ENCODE measurements at places on chromosomes 7 and 10.

GRCh38 chr10:1121271-1121970 lies 65.2 kb downstream of the WDR37 start:
- no peak for DNase-seq

- no peak for DNase-seq
These were observed 7.3 kb downstream of the RNF216 start for GRCh38 chr7:5774136-5774535.

- no peak for DNase-seq
These were observed 232.1 kb upstream of the PCLO start for GRCh38 chr7:83394776-83395175.

- DNase-seq, result no peak
These were observed 159.8 kb downstream of the MAGI2 start for GRCh38 chr7:79293655-79294142.

GRCh38 chr7:17411922-17412321 lies 113.5 kb downstream of the AHR start:
- DNase-seq, result no peak

GRCh38 chr10:91493313-91493712 lies 83.2 kb downstream of the HECTD2 start:
- no peak for DNase-seq

GRCh38 chr7:156222151-156222550 lies 409.9 kb upstream of the SHH start:
- DNase-seq, result no peak

DNA sequence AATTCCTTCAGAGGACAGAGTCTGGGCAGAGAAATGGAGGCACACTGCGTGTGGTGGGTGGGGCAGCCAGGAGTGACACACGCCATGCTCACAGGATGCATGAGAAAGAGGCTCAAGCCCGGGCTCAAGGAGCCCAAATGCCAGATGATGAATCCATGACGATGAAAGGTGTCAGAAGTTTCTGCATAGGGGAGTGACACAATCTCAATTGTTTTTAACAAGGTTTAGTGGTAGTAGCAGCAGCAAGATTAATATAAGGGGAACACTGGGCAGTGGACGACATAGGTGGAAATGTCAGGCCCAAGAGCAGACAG lies 126.1 kb downstream of the TNS3 start:
- DNase-seq, result no peak

DNA sequence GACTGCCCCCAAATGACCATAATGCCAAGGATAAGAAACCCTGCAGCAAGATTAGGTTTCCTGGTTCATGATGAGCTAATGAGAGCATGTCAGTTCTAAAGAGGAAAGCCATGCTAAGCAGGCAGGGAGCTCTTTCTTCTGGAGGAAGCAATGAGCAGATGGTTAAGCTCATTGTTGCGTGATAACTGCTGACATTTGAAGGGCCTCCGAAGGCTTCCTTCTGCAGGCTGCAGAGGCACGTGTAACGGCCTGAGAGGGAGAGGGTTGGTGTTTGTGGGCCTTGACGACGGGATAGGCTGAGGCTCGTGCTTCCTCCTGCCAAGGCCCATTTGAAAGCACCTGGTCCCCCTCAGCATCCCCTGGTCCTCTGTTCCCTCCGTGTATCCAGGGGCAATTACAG lies 63.5 kb upstream of the BTBD16 start:
- no peak for DNase-seq
